ENCODE measurements at places on chromosomes 2 and 18.

DNA sequence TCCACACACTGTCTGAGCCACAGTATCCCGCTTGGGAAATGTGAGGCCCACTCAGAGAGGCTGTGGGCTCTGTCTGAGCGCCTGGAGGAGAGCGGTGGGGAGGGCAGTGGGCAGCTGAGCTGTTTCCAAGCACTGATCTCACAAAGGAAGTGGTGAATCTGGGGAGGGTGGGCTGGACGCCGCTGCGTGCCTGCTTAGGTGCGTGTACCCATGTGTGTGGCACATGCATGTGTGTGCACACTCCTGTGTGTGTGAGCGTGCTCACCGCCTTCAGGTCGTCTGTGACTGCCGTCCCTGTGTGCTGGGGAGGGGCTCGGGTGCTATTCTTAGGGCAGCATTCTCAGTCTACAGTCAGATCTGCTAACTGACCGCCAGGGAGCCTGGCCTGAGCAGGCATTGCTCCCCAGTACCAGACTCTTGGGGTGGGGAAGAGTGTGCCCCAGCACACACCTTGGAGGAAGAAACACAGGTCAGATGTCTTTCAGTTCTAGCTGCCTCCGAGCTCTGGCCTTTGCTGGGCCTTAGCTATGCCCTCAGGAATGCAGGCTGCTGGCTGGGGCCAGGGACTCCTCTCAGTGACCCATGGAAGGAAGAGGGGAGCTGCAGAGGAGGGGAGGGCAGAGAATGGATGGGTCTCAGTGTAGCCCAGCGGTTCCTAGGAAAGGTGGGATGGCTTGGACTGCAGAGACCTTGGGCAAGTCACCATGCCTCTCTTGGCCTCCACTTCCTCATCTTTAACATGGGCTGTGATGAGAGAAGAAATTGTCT is 31.4 kb downstream of the KCNIP3 start:
- DNase-seq, result no peak

DNA sequence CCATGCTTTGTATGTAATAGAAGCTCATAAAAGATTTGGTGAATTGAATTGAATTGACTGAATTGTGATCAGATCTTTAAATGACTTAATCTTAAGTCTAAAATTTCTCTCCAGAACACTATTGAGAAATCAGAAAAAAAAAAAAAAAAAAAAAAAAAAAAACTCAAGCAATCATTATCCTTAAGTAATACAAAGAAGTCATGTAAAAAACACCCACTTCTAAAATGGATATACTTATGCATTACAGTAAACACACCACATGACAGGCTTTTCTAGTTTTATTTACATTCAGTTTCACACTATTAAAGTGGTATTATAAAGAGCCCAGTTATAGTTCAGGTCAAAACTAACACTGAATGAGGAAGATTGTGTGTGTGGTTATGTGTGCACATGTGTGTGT is 84.9 kb upstream of the GLS start:
- DNase-seq, result no peak

- DNase-seq, result no peak
Observed at GRCh38 chr2:121387591-121388325, 102.8 kb upstream of the TFCP2L1 start.

GRCh38 chr2:73850009-73850408 is 21.2 kb downstream of the STAMBP start:
- no peak for DNase-seq

DNA sequence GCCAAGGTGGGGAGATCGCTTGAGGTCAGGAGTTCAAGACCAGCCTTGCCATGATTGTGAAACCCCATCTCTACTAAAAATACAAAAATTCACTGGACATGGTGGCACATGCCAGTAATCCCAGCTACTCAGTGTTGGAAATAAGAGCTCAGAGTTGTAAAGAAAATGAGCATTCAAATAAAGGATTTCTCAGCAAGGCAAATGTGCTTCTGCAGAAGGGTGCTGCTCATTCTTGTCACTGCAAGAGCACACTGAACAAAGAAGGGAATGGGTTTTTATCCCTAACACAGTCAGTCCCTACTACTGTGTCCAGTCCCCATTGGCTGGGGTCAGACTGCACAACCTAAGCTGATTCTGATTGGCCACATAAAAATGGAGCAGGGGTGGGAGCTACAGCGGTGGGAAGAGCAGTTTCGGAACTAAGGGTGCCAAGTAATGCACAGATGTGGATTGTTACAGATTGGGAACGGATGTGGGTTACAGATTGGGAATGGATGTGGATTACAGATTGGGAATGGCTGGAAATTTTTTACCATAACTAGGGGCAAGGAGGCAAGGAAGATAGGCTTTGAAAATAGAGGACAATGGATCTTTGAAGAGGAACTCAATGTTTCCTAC is 31.1 kb upstream of the TRAPPC8 start:
- DNase-seq, result no peak

GRCh38 chr2:144459937-144460336 is 60.0 kb downstream of the ZEB2 start:
- DNase-seq, result no peak

DNA sequence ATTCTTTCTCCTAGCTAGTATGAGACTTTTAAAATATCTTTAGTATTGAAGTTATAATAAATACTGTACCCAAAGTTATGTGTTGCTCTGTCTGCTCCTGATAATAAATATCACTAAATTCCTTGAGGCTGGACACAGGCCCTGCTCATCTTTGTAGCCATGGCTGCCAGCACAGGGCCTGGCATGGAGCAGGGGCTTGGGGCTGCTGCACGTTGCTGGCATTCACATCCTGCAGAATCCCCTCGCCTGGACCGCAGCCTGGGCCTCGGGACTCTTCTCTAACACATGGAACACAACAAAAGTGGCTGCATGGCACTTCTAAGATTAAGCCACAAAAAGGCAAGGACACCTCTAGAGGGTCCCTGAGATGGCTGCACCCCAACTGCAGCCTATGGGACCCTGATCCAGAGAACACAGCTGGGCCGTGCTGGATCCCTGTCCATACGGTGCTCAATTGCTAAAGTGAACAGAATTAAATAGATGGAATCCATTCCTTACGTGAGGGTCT is 477.5 kb upstream of the MYT1L start:
- DNase-seq, result no peak

- no peak for DNase-seq
Observed at GRCh38 chr2:120683081-120683480, 52.6 kb upstream of the GLI2 start.
